ENCODE measurements at places on chromosomes 16 and 17.
A peak's percentile ranks its signal among the peaks of the same experiment; 100 is the strongest.

DNA sequence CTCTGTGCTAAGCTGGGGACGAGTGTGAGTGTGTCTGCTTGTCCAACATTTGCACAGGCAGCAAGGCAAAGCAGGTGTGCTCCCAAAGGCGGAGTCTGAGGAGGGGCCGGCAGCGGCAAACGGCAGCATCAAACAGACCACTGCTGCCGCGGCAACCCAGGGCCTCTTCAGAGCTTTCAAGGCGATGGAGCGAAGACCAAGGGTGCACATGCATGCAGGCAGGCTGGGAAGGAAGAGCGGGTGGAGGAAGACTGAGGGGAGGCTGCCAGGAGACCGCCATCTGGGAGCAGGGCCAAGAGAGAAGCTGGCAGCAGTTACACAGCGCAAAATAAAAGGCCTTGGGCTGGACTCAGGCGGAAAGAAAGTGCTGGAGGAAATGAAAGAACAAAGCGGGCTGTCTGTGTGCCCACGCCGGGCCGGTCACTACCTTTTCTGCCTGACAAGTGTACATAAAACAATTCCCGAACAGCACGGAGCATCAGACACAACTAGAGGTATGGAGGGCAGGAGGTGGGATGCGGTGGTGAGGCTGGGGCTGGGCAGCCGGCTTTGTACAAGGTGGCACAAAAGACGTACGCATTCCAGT is 8.5 kb downstream of the TIMM22 start:
- DNase-seq = peak; percentile 38

- DNase-seq = no peak
Measured at GRCh38 chr17:1959871-1960544, 65.1 kb downstream of the RTN4RL1 start.

GRCh38 chr16:79265196-79265595 is 335.3 kb downstream of the MAF start:
- DNase-seq = no peak

DNA sequence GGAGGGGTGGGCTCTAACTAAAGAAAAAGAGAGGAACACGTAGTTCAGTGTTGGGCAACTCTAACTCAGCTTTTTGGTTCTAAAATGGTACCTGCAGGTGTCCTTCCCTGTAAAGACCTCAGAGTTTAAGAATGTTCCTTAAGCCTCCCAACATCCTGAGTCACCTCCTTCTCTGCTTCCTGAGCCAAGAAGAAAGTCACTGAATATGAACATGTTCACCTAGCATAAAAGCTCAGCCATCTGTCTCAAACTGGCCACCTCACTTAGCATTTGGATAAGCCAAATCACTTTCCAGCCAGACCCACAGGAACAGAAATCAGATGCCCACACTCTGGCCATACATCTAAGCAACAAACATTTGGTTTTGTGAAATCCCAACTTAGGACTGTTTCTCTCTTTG is 3.7 kb downstream of the TMEM98 start:
- DNase-seq = peak; percentile 39

DNA sequence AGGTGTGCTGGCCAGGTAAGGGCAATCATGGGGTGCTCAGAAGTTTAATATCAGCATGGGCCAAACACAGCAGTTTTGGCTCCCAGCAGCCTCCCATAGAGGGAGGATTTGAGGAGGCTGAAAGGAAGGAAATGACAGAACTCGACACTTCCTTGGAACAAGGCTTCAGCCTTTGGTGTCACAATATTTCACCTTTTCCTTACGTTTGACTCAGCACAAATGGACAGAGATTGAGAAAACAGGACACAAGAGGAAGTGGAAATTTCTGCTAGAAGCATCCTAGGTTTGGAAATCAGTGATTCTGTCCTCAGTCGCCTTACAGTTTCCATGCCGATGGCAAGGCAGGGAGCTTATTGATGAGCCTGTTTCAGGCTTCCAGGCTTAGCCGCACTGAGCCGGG is 181.4 kb downstream of the MAF start:
- DNase-seq = no peak

- DNase-seq = no peak
Measured at GRCh38 chr17:17703140-17703919, 22.1 kb downstream of the RAI1 start.

DNA sequence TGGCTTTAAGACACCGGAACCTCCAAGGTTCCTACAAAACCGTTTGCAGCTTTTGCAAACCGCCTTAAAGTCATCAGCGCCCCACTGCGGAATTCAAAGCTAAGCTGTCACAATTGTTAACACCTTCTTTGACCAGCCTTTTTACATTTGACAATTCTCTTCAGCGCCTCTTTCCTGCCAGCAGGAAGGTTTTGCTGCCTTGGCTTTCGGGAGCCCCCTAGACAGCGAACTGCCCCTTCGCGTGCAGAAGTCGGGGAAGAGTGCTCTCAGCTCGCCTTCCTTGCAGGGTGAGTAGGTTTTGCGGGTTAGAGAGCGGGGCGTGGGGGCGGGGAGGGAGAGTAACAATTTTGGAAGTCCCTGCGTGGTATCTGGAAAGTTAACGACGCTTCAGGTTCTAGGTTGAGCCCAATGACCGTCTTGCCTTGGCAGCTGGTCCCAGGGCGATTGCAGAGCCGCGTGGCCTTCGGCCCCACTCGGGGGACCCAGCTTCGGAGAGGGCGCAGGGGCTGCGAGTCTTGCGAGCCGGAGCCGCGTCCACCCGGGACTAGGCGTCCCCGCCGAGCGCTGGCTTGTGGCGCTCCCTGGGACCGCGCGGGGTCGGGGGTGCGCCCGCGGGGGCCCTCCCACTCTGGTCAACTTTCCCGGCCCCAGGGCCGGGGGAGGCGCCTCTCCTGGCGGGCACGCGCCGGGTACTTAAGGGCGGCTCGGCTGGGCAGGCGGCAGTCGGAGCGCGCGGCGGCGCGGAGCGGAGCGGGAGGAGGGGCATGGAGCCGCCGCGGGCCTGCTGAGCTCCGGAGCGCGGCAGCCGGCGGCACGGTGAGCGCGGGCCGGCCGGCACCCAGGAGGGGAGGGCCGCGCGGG is at the start of gene HAS3:
Gene HAS3, plus strand, starts transcription at position 153 of the 861 bp plus-strand sequence. CDS start 3,743 bp downstream, outside the sequence.
- DNase-seq = peak; percentile 75

DNA sequence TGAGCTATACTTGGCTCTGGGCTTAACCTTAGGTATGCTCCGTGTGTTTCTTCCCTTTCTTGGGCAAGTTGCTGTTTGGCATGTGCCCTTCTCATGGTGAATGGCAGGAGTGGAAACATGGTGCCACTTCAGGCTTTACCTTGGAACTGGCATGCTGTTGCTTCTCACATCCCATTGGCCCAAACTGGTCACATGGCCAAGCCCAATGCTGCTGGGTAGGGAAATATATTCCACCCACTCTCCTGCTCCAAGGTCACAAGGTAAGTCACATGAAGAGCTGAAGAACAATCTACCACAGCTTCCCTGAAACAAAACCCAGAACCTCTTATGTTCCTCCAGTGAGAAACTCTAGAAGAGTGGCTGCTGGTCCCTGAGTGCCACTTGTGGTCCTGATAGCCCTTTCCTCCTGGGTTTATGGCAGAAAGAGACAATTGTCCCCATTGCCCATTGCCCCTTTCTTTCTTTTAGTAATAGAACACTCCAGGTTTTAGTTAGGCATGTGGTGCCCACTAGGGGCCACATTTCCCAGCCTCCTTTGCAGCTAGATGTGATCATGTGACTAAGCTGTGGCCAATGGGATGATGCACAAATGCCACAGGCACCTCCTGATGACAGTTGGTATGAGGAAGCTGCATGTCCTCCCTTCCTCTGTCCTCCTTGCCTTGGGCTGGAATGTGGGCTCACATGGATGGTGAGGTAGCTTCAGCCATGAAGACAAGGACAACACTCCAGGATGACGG is 50.3 kb downstream of the MEOX1 start:
- DNase-seq = no peak

All from GM23248 (cell line).